ENCODE measurements at places on chromosomes 5 and 9. TPM values are rescaled to one million over a fixed set of nuclear protein-coding genes. Genes with fewer than 3 reads are reported as not detected.

TMEM171 gene
- 1.7 TPM for total RNA-seq

IL3 gene
- total RNA-seq: not detected

IL5 gene
- total RNA-seq: not detected

GFI1B gene
- not detected for total RNA-seq

MORN5 gene
- total RNA-seq: not detected

PCSK5 gene
- total RNA-seq: 10.8 TPM

UGT3A2 gene
- 5.7 TPM for total RNA-seq

SMIM33 gene
- total RNA-seq: not detected

SREK1 gene
- 66.1 TPM for total RNA-seq

LHX6 gene
- total RNA-seq: 1.4 TPM

BTNL8 gene
- 0.51 TPM for total RNA-seq

BHMT gene
- not detected for total RNA-seq

PHYHD1 gene
- 53.7 TPM for total RNA-seq

ROPN1L gene
- total RNA-seq: not detected

SURF2 gene
- total RNA-seq: 36.6 TPM

ASPN gene
- total RNA-seq: 7.0 TPM

BARHL1 gene
- not detected for total RNA-seq

CER1 gene
- total RNA-seq: not detected

USP20 gene
- total RNA-seq: 22.6 TPM

MACIR gene
- 5.3 TPM for total RNA-seq

FOXD4L4 gene
- total RNA-seq: not detected

HMMR gene
- 7.9 TPM for total RNA-seq

SPDL1 gene
- total RNA-seq: 9.4 TPM

HEMGN gene
- total RNA-seq: not detected

KCNV2 gene
- not detected for total RNA-seq

C9orf153 gene
- total RNA-seq: 0.34 TPM

WNT8A gene
- not detected for total RNA-seq

PCDHB16 gene
- 3.0 TPM for total RNA-seq

PHF24 gene
- total RNA-seq: 4.2 TPM

RANBP6 gene
- total RNA-seq: 11.7 TPM

SYK gene
- total RNA-seq: 31.6 TPM

FAM120AOS gene
- 33.6 TPM for total RNA-seq

LAMC3 gene
- 4.0 TPM for total RNA-seq

Data from suprapubic skin (tissue), 4 donors.